ENCODE measurements at places on chromosomes 3 and 15. TPM values are rescaled to one million over a fixed set of nuclear protein-coding genes. Genes with fewer than 3 reads are reported as not detected.

GRCh38 chr3:30438126-30438525 is 168.3 kb upstream of the TGFBR2 start:
- H3K27ac ChIP-seq, result no peak overlapping the region
- DNase-seq, result no peak
- H3K27me3 ChIP-seq, result no peaks in the 10 kb centered on the region
- H3K4me1 ChIP-seq, result peaks cover 20% of the 10 kb centered on the region

GRCh38 chr3:52609316-52609815 is 73.0 kb downstream of the UQCC5 start:
- no peak for DNase-seq
- no peaks in the 10 kb centered on the region for H3K27me3 ChIP-seq
- no peak overlapping the region for H3K4me3 ChIP-seq

DNA sequence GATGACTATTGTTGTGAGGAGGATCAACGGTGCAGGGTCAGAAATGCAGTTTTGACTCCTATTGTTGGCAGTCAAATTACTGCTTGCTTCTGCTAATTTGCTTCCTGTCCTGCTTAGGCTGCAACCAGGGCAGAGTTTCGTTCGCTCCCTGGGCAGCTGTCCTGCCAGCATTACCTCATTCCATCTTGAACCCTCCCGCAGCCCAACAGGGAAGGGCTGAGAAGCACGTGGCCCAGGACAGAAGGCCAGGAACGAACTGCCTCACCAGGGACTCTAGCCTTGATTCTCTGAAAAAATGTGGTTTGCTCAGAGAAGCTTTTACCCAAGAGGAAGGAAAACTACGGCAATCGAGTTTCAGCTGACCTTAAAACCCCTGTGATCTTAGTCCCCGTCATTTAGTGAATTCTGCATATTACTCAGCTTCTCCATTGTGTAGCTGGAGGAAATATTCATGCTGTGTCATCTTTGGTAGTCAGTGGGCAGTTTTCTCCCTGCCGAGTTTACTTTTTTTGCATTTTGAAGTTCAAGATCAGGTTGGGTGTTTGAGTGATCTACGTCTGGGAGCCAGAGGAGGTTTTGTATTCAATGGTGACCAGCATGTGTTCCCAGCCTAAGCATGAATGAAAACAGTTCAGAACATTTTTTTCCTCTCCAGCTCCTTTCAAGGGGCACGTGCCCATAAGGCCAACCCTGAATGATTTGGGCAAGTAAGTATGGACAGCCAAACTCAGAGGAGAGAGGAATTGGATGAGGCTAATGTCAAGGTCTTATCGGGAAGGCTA is 23.0 kb downstream of the TLNRD1 start:
- peaks cover 9% of the 10 kb centered on the region for H3K4me1 ChIP-seq
- no peak for DNase-seq
- H3K27me3 ChIP-seq, result no peaks in the 10 kb centered on the region
- no peaks in the 10 kb centered on the region for H3K36me3 ChIP-seq

HIGD2B gene
- not detected for total RNA-seq

RAMAC gene
- 29.2 TPM for total RNA-seq
